ENCODE measurements at places on chromosomes 3 and 15.
A peak's percentile ranks its signal among the peaks of the same experiment; 100 is the strongest.

DNA sequence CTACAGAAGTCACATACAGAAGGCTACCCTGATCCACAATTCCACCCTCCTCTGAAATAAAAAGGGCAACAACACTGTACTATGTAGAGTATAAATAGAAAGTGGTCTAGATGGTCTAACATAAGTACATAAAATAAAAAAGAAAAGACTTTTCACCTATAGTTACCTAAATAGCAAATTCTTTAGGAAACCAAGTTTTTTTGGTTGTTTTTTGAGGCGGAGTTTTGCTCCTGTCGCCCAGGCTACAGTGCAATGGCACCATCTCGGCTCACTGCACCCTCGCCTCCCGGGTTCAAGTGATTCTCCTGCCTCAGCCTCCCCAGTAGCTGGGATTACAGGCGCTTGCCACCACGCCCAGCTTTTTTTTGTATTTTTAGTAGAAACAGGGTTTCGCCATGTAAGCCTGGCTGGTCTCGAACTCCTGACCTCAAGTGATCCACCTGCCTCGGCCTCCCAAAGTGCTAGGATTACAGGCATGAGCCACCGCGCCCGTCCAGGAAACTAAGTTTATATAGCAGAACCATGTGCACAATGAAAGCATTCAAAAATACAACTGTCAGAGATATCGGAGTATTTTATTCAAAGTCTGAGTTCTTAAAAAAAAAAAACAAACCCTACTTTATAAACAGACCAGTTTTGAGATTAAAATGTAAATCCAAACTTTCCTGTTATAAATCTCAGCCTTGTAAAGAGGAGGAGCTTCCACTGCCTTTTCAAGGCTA lies 1.7 kb downstream of the SIN3A start:
- no peak for DNase-seq

DNA sequence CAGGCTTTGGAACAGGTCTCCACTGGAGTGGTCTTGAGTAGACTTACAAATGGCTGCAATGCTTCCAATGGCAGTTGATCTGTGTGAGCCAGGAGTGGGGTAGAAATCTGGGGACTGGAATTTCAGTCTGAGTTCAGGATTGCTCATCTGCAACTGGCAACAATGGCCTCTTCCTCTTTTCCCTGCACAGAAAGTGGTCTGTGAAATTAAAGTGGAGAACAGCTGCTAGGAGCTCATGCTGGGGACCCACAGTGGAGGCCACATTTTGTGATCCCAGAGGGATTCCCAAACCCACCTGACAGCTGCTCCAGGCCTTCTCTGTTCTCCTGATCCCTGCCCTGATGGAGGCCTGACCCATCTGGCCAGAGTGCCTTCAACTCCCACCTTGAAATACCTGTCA lies 49.6 kb downstream of the CEMIP start:
- no peak for DNase-seq

DNA sequence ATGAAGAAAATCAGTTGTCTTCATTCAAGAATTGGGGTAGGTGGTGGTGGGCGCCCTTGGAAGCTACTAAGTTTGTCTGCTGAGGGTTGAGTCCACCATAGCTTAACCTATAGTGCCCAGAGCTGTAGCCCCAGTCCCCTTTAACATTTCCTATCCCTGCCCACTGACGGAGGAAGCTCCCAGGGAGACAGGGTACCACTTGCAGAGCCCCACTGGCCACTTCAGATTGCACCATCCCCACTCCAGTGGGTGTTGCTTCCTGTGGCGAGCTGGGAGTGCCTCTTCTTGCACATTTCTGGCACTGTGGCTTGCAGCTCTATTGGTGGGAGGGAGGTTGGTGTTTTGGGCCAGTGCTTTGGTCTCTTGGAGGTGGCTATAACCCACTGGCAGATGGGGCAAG lies 2.7 kb downstream of the PXYLP1 start:
- no peak for DNase-seq

- no peak for DNase-seq
These were observed 64.8 kb downstream of the NTRK3 start for GRCh38 chr15:88191812-88192165.

DNA sequence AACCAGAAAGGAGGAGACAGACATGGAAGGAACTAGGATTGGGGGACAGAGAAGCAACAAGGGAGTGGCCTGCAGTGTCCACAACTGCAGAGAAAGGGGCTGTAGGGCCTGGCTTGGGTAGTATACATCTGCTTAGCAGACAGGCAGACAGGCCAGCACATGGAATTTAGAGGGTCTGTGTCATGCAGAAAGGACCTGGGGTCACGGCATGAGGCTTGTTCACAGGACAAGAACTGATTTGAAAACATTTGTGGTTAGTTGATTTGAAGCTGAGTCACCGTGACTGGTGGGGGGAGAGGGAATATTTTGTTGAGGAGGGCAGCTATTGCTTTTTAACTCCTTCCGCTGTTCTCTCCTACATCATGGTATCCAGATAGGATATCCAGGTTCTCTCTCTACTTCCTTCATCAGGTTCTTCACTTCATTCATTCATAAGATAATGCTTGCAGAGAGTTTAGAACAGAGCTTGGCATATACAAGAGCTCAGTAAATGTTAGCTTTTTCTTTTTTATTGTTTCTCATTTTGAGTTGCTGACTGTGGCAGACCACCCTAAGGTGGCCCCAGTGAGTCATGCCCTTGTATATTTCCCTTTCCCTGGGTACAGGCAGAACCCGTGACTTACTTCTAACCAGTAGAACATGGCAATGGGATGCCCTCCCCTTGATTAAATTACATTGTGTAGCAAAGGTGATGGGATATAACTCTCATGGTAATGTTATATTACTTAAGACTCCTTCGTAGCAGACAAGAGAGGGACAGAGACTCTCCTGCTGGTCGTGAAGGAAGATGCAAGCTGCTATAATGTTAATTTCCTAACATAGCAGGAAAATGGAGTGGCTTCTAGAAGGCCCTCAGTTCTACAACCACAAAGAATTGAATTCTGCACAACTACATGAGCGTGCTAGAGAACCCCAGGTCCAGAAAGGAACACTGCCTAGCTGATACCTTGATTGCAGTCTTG lies 95.0 kb upstream of the NMNAT3 start:
- DNase-seq: no peak

GRCh38 chr15:91795235-91795634 lies 58.3 kb upstream of the SLCO3A1 start:
- DNase-seq: no peak

GRCh38 chr3:16913264-16913580 lies 28.5 kb downstream of the PLCL2 start:
- DNase-seq: no peak

- DNase-seq: no peak
These were observed 11.1 kb downstream of the RYK start for GRCh38 chr3:134239538-134239937.

- peak; percentile 60 for DNase-seq
These were observed 13.4 kb upstream of the GHSR start for GRCh38 chr3:172461530-172462138.

GRCh38 chr15:52172869-52173268 lies 18.3 kb downstream of the GNB5 start:
- no peak for DNase-seq

- DNase-seq: no peak
These were observed 4.3 kb downstream of the JMJD7 start for GRCh38 chr15:41832208-41832607.

DNA sequence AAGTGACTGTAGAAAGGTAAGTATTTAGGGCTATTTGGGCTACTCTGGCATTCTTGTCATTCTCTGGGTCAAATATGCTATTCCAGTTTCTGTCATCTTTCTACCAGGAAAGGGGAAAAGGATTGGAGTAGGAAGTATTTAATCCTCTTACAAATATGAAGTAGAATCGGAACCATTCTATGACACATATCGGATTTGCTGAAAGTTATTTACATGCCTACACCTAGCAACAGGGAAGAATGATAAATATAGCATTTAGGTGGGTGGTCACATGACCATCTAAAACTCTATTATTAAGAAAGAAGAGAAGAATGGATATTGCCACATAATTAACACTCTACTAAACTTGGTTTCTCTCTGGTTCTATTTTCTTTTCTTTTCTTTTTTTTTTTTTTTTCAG lies 1353.1 kb downstream of the ZPLD1 start:
- no peak for DNase-seq

- DNase-seq: no peak
These were observed 1.7 kb downstream of the PLA2G4D start for GRCh38 chr15:42092398-42093318.

GRCh38 chr3:171660188-171660587 lies 150.1 kb downstream of the PLD1 start:
- no peak for DNase-seq

GRCh38 chr3:61665121-61665520 lies 103.8 kb downstream of the PTPRG start:
- no peak for DNase-seq

- DNase-seq: no peak
These were observed 241.7 kb downstream of the ATP8B4 start for GRCh38 chr15:49877117-49877872.
